IPS DF 19.7 (cell line): ENCODE measurements at places on chromosomes 7 and 10.

DNA sequence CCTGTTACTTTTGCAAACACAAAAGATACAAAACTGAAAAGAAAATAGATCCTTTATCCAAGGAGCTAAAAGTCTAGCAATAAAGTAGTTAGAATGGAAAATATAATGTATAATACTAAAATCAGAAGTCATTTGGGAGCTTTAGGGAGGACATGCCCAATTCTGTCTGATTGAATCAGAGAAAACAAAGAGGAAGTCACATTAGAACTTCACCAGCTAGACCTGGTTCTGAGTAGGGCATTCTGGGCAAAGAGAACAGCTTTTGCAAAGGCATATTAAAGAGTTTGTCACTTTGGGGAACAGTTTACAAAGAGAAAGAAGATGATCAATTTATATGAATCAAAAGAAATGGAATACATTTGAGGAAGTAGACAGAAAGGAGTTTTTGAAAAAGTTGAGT lies 107.0 kb upstream of the PRSS1 start:
- DNase-seq = no peak

GRCh38 chr10:119754936-119755335 lies 29.1 kb downstream of the INPP5F start:
- DNase-seq = no peak

DNA sequence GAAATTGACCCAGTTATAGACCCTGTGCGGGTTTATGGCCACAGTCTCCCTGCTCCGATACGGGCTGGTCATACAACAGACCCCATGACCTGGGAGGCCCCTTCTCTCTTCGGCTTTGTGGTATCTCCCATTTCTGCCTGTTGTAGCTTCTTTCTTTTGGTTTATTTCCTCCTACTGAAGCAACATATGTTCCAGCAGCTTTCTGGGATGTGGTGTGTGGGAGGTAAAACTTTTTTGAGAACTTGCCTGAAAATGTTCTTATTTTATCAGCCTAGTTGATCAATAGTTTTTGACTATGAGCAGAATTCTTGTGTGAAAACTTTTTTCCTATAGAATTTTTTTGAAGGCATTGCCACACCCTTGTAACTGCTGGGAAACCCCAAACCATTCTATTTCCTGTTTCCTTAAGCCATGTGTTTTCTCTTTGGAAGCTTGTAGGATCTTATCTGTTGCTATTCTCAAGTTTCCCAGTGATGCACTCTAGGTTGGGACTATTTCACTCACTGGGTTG lies 80.0 kb downstream of the DAGLB start:
- DNase-seq = no peak

GRCh38 chr10:11180228-11180627 lies 162.6 kb downstream of the CELF2 start:
- no peak for DNase-seq

DNA sequence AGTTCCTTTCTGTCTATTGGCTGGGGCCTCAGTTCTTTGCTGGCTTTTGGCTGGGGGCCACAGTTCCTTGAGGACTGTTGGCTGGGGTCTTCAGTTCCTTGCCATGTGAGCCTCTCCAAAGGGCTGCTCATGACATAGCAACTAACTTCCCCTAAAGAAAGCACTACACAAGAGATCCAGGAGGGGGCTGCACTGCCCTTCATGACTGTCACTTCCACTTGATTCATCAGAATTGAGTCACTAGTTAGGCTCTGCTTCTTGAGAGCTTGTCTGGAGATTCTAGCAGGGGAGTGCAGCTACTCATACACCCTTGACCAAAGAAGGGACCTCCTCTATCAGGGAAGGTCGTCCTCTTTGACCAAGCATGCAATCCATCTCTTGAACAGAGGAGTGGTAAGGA lies 38.0 kb upstream of the MKX start:
- DNase-seq = peak; percentile 30

DNA sequence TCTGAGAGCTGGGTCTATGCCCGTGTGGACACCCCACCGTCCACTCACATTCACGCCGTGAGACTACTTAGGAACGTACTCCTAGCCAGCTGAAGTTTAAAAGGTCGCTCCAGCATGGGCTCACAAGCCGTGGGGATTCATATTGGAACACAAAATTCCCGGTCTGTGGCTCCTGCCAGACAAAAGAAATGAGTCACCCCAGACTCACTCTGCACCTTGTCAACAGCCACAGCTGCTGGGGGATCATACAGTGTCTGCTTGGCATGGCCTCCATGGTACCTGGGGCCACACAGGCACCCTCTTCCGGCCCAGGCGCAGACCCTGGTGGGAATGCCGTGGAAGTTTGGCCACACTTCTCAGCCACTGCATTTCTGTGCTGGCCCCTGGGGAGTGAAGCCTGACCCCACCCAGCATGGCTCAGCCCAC lies 228.4 kb downstream of the DNAJB6 start:
- DNase-seq = no peak
